ENCODE measurements at places on chromosomes 12 and 14.
A peak's percentile ranks its signal among the peaks of the same experiment; 100 is the strongest.

DNA sequence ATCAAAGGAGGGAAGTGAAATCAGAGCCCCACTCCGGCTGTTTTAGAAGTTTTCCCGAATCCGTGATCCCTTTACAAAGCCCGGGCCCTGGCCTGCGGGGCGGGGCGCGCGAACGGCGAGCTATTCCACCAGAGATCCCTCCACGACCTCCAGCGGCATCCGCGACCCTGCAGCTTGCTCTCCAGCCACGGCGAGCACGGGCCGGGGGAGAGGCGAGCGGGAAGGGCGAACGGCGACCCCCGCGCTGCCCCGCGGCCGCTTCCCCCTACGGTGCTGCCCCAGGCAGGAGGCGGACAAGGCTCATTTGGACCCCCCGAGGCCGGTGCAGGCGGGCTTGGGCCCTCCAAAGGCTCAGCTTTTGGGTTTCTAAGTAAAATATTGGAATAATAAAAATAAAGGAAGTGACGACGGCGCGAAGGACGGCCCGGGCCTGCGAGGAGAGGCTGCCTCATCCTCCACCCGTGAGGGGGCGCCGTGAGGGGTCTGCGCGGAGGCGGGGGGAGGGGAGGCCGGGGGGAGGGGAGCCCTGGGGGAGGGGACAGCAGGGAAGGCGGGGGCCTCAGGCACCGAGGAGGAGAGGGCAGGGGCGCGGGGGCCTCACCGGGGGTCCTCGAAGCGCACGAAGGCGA is 613 bp downstream of the SRSF9 start:
- DNase-seq: no peak

- no peak for DNase-seq
Measured at GRCh38 chr14:32507029-32507984, 178.2 kb downstream of the AKAP6 start.

DNA sequence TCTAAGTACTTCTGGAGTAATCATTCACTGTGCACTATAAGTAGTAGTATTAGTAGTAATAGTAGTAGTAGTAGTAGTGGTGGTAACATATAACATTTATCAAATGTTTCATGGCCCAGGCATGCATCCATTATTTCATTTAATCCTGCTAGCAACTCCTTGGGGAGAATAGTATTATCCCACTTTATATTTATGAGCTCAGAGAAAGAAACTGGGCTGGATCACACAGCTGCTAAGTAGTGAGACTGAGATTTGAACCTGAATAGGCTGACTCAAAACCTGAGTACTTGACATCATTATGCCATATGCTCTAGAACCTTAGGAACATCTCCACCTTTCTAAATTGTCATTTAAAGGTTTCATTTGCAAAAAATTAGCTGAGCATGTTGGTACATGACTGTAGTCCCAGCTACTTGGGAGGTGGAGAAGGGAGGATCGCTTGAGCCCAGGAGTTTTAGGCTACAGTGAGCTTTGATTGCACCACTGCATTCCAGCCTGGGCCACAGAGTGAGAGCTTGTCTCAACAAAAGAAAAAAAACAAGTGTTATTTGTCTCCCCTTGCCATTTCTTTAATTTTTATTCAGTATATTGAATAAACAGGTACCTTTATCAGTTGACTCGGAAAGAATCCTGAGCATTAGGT is 11.4 kb upstream of the NID2 start:
- no peak for DNase-seq

DNA sequence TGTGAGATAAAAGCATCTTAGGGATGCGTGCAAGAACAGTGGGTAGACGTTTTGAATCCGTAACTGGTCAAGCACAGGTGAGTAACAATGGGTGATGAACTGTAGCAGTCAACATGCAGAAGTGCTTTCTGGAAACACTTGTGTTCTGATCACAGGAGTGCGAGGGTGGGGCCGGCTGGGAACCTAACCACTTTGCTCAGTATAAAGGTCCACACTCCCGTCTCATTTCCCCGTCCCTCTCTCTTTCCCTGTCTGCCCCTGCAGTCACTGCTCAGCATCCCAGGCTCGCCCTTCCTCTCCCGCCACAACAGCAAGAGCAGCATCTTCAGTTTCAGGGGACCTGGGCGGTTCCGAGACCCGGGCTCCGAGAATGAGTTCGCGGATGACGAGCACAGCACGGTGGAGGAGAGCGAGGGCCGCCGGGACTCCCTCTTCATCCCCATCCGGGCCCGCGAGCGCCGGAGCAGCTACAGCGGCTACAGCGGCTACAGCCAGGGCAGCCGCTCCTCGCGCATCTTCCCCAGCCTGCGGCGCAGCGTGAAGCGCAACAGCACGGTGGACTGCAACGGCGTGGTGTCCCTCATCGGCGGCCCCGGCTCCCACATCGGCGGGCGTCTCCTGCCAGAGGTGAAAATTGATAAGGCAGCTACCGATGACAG is 127.1 kb downstream of the FIGNL2 start:
- DNase-seq: peak; percentile 82

DNA sequence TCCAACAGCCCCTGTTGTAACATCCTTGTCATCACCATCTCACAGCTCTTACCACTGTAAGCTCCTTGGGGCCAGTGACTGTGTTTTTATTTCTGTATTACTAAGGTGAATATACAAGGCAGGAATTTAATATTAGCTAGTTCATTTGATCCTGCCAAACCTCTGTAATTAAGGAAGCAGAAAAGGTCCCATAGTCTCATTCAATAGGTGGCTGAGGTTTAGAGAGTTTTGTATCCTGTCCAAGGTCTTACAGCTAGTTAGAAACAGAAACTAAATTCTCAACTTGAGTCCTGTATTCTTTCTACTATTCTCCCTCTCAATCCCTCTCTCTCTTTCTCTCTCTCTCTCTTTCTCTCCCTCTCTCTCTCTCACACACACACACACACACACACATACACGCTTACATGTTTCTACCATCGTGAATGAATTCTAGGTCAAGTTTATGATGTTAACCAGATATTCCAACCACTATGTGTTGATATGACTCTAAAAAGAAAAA is 543 bp upstream of the GLIPR1 start:
- no peak for DNase-seq
